ENCODE measurements at places on chromosomes 4 and X. TPM values are rescaled to one million over a fixed set of nuclear protein-coding genes. Genes with fewer than 3 reads are reported as not detected.

DNA sequence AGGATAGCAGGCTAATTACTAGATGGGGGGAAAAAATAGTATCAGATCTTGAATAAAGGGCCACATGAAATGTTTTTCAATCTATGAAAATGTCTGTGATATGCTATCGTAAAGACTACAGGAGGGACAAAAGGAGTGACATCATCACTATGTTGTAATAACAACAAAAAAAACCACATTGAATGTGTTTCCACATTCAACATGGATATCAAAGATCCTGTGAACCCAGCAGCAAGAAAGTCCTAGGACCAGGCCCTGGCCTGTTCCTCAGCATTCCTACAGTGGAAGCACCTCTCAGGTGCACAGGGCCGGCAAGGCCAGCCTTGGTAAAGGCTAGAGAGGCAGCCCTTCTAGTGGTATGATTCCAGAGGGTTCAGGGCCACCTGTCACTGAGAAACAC, 118.3 kb downstream of the RELL1 start:
- DNase-seq = no peak

DNA sequence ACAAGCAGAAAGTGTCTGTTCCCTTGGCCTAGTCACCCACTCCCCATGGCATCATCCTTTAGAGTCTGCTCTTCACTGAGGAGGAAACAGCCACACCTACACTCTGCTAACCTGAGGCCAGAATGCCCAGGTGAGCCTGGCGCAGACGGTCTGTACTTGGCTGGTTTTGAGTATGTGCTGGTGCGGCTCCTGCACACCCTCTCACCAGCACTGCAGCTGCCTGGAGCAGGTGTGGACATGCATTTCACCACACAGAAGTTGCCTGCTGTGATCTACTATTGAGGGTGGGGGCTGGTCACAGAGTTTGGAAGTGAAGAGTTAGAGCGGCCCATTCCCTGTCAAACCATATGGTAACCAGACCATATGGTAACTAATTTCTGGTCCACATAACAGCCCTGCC, 39.5 kb downstream of the KANTR start:
- DNase-seq = no peak

GRCh38 chr4:109690690-109691410, 12.4 kb downstream of the CASP6 start:
- no peak for DNase-seq

DNA sequence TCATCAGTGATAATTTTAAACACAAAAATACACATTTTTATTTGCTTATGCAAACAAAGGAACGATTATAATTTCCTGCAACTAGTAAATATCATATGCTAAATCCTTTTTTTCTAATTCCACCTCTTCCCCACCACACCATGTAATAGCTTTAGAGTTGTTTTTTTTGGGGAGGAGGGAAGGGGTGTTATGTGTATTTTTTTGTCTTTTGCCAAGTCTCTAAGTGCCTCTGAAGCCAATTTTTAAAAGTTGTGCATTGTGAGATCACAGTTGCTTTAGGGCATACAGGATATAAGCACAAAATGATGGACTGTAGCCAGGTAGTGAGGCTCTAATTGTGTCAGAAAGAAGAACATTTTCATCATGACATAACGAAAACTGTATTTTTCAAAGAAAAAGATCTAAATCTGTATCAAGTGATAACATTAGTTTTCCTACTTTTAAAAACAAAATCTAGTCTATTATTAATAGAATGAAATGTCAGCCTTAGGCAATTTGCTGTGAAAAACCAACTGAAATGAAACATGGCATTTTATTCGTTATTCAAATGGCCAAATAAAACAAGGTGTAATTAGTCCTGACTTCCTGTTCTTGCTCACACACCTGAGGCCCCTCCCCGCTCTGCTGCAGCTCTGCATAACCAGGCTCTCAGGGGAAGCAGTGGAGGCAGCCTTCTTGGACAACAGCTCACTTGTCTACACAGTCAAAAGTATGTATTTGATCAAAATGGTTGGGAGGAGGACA, 157.4 kb downstream of the PALLD start:
- no peak for DNase-seq

DNA sequence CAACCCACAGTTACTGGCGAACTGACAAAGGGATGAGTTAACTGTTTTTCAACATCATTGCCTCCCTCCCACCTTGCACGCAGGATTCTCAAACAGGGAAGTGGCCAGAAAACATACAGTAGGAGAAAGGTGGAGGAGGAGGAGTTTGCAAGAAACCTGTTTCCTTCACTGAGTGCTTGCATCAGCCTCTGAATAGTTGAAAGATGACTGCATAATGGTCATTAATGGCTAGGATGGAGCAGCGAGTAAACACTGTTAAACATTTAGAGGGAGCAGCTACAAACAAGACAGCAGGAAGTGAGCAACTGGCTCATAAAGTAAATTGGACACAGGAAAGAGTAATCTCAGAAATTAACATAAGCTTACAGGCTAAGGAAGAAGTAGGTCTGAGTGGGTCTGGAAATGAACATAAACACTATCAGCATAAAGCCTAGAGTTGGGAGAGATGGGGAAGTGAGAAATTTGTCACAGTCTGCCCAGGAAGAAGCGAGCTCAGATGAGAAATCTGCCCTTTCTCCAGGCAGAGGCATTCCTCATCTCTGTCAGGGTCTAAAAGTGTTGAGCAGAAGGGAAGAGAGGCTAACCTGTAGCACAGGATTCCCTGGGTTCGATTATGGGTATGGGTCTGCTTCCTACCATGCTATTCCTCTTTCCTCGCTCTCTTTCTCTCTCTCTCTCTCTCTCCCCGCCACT, 38.6 kb downstream of the TRPC5OS start:
- DNase-seq = no peak

GRCh38 chr4:92305878-92306520, 2.2 kb downstream of the GRID2 start:
- DNase-seq = no peak

CLCN4 gene
- polyA plus RNA-seq = 4.5 TPM

CAMK2D gene
- polyA plus RNA-seq = 80.5 TPM

Measured in right renal pelvis (tissue), 4 donors.